ENCODE measurements at places on chromosomes 16 and 17.

DNA sequence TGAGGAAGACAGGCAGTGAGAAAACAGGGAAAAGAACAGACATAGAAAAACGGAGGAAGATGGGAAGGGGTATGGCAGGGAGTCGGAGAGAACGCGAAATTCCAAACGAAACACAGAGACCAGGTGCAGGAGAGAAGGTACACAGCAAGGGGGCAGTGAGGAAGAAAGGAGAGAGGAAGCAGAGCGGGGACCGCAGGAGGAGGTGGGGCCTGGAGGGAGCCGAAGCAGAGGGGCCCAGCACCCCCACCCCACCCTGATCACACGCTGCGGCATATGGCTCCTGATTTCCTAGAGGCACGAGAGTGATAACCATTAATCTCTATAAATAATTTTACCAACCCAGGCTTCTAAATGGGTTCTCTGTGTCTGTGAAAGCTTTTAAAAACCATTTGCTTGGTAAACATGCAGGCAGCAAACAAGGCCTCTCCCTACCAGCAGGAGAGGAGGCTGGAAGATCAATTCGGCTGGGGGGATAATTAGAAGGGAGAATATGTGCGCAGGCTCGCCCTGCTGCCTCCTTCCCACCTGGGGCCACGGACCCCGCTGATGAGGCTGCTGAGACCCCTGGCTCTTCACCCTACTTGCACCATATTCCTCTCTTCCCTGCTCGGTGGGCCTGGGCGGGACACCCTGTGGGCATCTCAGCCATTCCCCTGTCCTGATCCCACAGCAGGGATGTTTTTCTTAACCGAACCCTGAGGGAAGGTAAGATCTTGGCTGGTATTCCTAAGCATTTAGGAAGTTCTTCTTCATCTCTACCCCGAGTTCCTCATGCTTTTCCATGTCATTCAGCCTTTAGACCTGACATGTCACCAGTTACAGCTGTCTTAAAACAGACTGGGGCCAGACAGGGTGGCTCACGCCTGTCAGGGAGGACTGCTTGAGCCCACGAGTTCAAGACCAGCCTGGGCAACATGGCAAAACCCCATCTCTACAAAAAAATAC, 86.7 kb downstream of the TMEM132E start:
- no peak for DNase-seq

GRCh38 chr16:79134300-79134699, 466.2 kb downstream of the MAF start:
- no peak for DNase-seq

DNA sequence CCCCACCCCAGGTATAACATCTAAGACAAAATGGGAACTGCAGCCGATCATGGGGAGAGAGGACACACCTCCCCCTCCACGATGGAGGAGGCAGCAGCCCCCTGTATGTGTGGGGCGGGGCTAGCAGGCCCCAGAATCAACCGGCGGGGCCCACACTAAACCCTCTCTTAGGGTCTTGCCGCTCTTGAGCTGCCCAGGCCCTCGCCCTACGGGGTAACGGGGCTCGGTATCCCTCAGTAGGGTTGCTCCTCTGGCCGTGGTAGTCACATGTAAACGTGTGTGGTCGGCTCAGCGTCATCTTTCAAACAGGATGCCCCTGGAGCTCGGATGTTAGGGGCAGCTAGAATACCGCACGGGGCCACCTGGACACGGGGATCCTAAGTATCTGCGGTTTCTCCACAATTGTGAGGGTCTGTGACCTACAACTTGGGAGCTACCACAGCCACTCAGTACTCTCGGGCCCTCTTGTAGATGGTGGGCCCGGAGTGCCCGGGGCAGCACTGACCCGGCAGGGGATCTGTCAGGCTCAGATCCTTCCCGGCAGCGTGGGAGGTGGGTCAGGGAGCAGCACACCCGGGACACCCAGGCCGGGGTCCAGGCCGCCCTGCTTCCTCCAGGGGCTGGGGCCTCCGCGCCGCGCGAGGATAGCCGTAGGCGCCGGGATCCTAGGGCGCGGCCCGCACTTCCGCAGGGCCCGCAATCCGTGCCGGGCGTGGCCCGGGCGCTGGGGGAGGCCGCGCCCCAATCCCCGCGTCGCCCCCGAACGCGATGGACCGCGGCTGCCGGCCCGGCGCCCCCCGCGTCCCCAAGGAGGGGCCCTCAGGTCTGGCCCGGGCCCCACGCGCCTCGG, 781 bp downstream of the ARHGDIA start:
- DNase-seq, result peak; percentile 59

DNA sequence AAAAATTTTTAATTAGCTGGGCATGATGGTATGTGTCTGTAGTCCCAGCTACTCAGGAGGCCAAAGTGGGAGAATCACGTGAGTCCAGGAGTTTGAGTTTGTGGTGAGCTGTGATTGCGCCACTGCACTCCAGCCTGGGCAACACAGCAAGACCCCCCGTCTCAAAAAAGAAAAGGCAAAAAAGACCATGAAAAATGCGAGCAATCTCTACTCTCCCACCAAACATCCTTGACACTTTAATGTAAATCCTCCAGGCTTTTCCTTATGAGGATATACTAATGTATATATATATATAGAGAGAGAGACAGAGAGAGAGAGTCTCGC, 28.1 kb downstream of the MMP15 start:
- DNase-seq, result no peak

- no peak for DNase-seq
Measured at GRCh38 chr17:75617675-75618074, 15.6 kb upstream of the SMIM5 start.

DNA sequence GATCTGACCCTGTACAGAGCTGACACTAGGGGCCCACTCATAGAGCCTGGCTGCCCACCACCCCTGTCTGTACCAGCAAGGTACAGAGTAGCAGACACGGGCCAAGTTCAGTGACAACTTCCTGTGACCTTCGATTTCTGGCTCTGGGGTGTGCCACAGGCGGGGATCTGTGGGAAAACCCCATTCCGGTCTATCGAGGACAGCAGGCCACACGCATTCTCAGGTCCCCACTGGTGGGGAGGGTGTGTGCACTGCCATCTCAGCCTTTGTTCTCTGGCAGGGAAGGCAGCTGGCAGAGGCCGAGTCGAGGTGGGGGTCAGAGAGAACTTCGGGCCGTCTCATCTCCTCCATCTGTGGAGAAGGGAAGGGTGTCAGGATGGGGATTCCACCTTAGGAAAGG, 10.0 kb downstream of the NLE1 start:
- no peak for DNase-seq

DNA sequence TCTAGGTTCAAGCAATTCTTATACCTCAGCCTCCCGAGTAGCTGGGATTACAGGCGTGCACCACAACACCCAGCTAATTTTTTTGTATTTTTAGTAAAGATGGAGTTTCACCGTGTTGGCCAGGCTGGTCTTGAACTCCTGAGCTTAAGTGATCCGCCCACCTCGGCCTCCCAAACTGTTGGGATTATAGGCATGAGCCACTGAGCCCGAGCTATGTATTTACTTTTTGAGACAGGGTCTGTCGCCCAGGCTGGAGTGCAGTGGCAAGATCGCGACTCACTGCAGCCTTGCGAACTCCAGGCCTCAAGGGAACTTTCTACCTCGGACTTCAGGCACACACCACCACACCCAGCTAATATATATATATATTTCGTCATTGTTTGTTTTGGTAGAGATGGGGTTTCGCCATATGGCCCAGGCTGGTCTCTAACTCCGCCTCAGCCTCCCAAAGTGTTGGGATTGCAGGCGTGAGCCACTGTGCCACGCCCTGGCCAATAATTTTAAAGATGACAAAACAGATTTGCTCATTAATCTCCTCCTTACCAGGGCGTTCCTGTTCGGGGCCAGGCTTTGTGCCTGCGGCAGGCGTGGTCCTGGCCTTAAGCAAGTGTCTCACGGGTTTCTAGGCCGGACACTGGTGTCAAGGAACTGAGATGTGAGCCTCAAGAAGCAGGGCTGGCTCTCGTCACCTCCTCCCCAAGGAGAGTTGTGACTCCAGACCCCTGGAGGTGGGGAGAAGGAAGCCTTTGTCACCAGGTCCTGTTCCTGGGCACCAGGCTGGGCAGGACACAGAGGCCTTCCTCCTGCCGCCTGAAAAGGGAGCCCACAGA, 4.3 kb upstream of the NPW start:
- no peak for DNase-seq

- no peak for DNase-seq
Measured at GRCh38 chr16:78684030-78684611, 584.7 kb downstream of the WWOX start.

- no peak for DNase-seq
Measured at GRCh38 chr16:89320782-89321501, 103.4 kb downstream of the ZNF778 start.

DNA sequence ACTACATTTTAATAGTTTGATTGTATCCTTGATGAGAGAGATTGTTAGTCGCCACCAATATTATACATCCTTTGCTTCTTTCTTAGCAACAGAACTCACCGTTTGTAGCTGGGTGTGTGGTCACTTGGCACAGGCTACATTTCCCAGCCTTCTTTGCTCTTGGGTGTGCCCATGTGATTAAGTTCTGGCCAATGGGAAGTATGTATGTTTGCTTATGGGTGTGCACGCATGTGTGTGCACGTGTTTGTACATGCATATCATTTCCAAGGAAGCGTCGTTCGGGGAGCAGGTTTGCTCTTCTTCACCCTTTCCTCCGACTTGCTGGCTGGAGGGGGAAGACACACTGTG, 4.4 kb upstream of the SEC14L1 start:
- no peak for DNase-seq

GRCh38 chr17:50430821-50431618, 5.0 kb downstream of the ACSF2 start:
- no peak for DNase-seq

GRCh38 chr16:65272699-65273414, 151.0 kb upstream of the CDH11 start:
- no peak for DNase-seq

GRCh38 chr17:63035695-63036094, 69.7 kb downstream of the TANC2 start:
- no peak for DNase-seq

GRCh38 chr16:81263470-81264220, 25.2 kb downstream of the BCO1 start:
- no peak for DNase-seq

DNA sequence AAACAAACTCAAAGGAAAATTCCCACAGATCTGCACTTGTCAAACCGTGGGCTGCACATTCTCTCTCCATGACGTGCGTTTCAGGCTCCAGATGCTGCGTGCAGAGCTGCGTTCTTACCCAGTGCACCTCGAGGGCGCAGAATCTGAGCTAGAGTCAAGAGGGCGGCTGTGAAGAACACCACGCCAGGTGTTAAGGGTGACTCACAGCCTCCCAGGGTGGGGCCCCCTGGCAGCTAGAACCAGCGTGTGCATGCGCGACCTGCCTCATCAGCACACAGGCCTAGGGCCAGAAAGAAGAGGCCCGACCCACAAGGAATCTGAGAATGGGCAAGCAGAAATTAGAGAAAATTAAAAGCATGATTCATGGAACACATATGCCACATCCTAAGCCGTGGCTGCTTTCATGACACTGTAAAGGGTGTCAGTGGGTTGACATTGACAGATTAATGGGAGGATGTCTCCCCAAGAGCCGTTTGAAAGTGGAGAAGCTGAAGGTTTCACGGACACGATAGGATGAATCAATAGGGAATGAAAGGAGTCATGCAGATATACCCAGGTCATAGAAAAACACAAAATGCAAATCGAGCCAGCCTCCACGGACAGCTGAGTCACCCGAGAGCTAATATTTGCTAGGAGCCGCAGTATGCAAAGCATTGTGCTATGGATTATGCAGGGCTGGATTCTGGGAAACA, 29.0 kb downstream of the MARCHF10 start:
- no peak for DNase-seq

GRCh38 chr16:67170168-67170948, at the start of gene NOL3:
Gene NOL3, plus strand, starts transcription at chr16:67170538.
- DNase-seq, result no peak

DNA sequence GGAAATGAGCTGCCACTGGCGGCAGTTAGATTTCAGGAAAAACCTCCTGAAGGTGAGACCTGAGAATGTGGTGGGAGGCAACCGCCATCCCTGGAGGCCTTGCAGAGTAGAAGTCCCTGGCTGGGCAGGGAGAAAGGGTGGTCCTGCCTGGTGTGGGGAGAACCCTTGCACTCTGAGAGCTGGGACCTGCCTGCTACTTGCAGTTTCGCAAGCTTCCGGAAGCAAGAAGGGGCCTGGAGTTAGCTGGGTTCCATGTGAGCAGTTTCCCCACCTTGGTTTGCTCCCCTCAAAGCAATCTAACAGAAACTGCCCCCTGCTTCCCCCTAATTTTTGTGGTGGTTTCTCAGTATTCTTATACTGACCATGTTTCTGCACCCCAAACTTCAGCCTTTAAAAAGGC, 6.5 kb downstream of the ZNF629 start:
- no peak for DNase-seq

DNA sequence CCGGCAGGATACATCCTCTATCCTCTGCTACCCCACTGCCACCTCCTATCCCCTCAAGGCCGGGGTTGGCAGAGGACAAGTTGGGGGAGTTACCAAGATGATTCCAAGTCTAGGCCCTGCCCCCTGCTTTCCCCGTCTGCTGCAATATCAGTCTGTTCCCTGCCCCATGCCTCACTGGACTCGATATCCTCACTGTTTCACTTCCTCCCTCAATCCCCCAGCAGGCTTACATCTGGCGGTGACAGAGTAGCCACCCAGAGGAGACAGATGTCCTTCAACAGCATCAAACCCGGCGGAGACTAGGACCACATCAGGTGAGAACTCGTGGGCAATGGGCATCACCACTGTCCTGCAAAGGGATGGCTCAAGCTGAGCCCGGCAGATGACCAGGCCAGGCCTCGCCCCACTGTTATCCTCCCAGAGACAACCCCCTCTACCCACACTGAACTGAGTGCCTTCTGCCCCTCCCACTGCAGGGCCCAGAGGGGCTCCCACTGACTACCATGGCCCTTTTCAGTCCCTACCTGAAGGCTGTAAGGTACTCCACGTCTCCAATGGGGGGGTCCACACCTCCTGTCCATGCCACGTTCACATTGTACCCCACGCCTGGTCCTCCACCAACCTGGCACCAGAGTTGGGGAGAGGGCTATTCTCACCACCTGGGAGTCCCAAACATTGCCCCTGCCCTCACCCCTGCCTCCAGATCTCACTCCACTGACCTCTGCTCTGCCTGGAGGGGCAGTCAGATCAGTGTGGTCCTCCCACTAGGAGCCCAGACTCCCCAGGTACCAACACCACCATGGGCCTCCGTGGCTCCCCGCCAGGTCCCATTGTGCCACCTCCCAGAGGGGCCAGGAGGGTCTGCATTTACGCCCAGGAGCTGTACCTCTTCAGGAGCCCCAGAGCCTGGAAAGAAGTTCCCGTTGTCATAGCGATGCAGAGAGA, 9.6 kb downstream of the G6PC3 start:
- no peak for DNase-seq

GRCh38 chr16:54055864-54056263, 230.7 kb downstream of the IRX3 start:
- DNase-seq, result no peak

GRCh38 chr16:83806731-83807130, 1.0 kb upstream of the HSBP1 start:
- DNase-seq, result no peak
